Endothelial cell of umbilical vein (primary cell): ENCODE measurements at places on chromosomes 2 and 18. TPM values are rescaled to one million over a fixed set of nuclear protein-coding genes. Genes with fewer than 3 reads are reported as not detected.

The CD28 gene
- not detected in 2 replicates for polyA plus RNA-seq

The PDCD1 gene
- polyA plus RNA-seq, result not detected in 2 replicates

The ATF2 gene
- polyA plus RNA-seq, result 36.3 and 39.5 TPM in 2 replicates

The PTMA gene
- 273 and 404 TPM in 2 replicates for polyA plus RNA-seq

The DHX57 gene
- 7.8 and 8.7 TPM in 2 replicates for polyA plus RNA-seq

The PDIA6 gene
- polyA plus RNA-seq, result 211 and 335 TPM in 2 replicates

The AGXT gene
- polyA plus RNA-seq, result not detected in 2 replicates

The GFPT1 gene
- 5.7 and 8.8 TPM in 2 replicates for polyA plus RNA-seq

The RGPD6 gene
- polyA plus RNA-seq, result 5.1 and 6.0 TPM in 2 replicates

The ARHGAP28 gene
- polyA plus RNA-seq, result 3.3 and 3.8 TPM in 2 replicates

The ENOSF1 gene
- 15.3 and 19.5 TPM in 2 replicates for polyA plus RNA-seq

The FTCDNL1 gene
- polyA plus RNA-seq, result 0.05 and 0.19 TPM in 2 replicates

The ZCCHC2 gene
- 16.2 and 18.0 TPM in 2 replicates for polyA plus RNA-seq

The FBXO36 gene
- polyA plus RNA-seq, result 0.92 and 1.2 TPM in 2 replicates

The FRZB gene
- 0.03 and 0.04 TPM in 2 replicates for polyA plus RNA-seq

The UNC80 gene
- not detected in 2 replicates for polyA plus RNA-seq

The HAAO gene
- 1.1 and 1.8 TPM in 2 replicates for polyA plus RNA-seq

The LDLRAD4 gene
- polyA plus RNA-seq, result 5.2 and 5.3 TPM in 2 replicates

The ITGA4 gene
- 1.5 and 1.7 TPM in 2 replicates for polyA plus RNA-seq

The KHK gene
- 2.4 and 2.9 TPM in 2 replicates for polyA plus RNA-seq

The SCN3A gene
- polyA plus RNA-seq, result not detected in 2 replicates

The RESP18 gene
- polyA plus RNA-seq, result not detected in 2 replicates

The DNAH6 gene
- polyA plus RNA-seq, result 0.03 TPM in 1 of 2 replicates, not detected in the other

The IGFBP5 gene
- 0.03 and 0.06 TPM in 2 replicates for polyA plus RNA-seq

The SCLY gene
- 22.6 and 24.5 TPM in 2 replicates for polyA plus RNA-seq

The CRYGC gene
- polyA plus RNA-seq, result not detected in 2 replicates

The PUS10 gene
- 2.7 and 3.7 TPM in 2 replicates for polyA plus RNA-seq

The ABCG8 gene
- polyA plus RNA-seq, result not detected in 2 replicates

The NCKAP5 gene
- 0.46 and 0.47 TPM in 2 replicates for polyA plus RNA-seq

The INPP5D gene
- 10.6 and 13.9 TPM in 2 replicates for polyA plus RNA-seq

The MYO7B gene
- polyA plus RNA-seq, result 0.17 and 0.18 TPM in 2 replicates

The NYAP2 gene
- polyA plus RNA-seq, result not detected in 2 replicates

The RRM2 gene
- polyA plus RNA-seq, result 40.9 and 58.0 TPM in 2 replicates

The MC5R gene
- not detected in 2 replicates for polyA plus RNA-seq

The SLC14A1 gene
- not detected in 2 replicates for polyA plus RNA-seq
